ENCODE measurements at places on chromosomes 11 and 22. TPM values are rescaled to one million over a fixed set of nuclear protein-coding genes. Genes with fewer than 3 reads are reported as not detected.

Gene MAPK8IP1
- 0.90 TPM for total RNA-seq

Gene IGF2
- 1.0 TPM for total RNA-seq

Gene USH1C
- total RNA-seq: not detected

Gene CHRDL2
- total RNA-seq: not detected

Gene OTOG
- total RNA-seq: not detected

Gene ADM2
- total RNA-seq: 3.7 TPM

Gene KCNJ1
- total RNA-seq: not detected

Gene MPEG1
- not detected for total RNA-seq
